ENCODE measurements at places on chromosomes 2 and 18. TPM values are rescaled to one million over a fixed set of nuclear protein-coding genes. Genes with fewer than 3 reads are reported as not detected.
A peak's percentile ranks its signal among the peaks of the same experiment; 100 is the strongest.

- peak; percentile 39 for DNase-seq
Measured at GRCh38 chr2:138291805-138292204, 209.8 kb upstream of the SPOPL start.

- DNase-seq: peak; percentile 69
Measured at GRCh38 chr2:202051499-202052161, 18.0 kb downstream of the FZD7 start.

- no peak for DNase-seq
Measured at GRCh38 chr2:223681125-223681524, 79.0 kb upstream of the SCG2 start.

DNA sequence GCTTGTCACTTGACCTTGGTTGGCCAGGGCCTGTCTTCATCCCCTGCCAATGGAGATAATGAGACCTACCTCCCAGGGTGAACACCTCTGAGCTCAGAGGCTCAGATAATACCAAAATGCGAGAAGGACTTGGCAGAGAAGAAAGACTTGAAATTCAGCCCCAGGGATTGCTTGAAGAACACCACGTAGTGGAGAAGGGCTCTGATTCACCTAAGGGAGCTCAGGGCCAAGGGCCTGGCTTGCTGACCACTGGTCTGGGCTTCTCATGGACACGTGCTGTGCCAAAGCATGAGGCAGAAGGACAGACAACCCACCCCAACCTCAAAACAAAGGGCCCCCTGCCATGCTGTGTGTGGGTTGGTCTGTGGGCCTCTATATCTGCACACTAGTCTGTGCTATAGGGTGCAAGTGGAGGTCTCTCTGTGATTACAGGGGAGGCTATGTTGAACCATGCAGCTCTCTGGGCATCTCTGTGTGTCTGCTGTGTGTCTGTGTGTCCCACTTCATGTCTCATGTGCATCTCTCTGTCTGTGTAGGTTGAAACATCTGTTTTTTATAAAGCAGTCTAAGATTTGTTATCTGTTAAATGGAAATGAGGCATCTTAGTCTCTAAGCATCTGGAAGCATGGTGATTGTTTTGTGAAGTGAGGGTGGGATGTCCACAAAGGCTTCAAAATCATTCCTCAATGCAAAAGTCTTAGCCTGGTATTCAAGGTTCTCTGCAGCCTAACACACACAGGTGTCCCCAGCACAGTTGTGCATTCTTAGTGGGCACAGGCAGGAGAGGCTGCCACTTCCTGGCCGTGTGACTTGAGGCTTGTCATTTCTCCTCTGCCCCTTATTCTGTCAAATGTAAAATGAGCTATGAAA, 61.0 kb upstream of the EPAS1 start:
- DNase-seq: no peak

The RIT2 gene
- 1.9 TPM for total RNA-seq

The KYNU gene
- total RNA-seq: 0.50 TPM

GRCh38 chr18:33577685-33578517, at the start of gene ASXL3:
Gene ASXL3 (plus strand): TSS chr18:33578219. CDS start chr18:33578632, 413 bp downstream.
- peak; percentile 67 for DNase-seq

The SAG gene
- total RNA-seq: not detected

The CTAGE1 gene
- not detected for total RNA-seq

- peak; percentile 95 for DNase-seq
Measured at GRCh38 chr18:3245853-3246634, 1.6 kb upstream of the MYL12A start.

DNA sequence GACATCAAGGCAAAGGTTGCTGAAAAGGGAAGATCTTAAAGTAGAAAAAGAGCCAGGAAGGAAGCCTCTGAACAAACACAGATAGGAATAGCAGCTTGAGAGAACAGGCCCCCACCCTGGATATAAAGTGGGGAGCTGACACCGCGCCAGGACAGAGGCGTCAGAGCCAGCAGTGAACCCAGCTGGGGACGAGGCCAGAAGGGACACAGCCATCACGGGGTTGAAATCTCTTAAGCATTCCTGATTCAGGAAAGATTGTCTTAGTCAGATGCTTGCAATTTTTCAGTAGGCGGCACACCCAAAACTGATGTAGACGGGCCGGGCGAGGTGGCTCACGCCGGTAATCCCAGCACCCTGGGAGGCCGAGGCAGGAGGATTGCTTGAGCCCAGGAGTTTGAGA, 93.8 kb upstream of the PHLPP1 start:
- DNase-seq: no peak

The LIMS4 gene
- not detected for total RNA-seq

DNA sequence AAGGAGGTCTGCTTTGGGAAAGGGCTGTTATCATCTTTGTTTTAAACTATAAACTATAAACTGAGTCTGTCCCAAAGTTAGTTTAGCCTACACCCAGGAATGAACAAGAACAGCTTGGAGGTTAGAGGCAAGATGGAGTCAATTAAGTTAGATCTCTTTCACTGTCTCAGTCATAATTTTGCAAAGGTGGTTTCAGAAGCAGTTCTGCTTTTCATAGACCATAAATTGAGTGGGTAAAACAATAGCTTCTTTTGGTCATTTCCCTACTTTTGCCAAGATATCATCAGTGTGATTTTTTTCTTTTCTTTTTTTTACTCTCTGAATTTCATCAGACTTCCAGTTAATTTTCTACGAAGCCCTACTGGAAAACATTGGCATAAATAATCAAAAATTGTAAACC, 117.0 kb downstream of the AP1S3 start:
- DNase-seq: no peak

The SLC35F6 gene
- total RNA-seq: 15.0 TPM

DNA sequence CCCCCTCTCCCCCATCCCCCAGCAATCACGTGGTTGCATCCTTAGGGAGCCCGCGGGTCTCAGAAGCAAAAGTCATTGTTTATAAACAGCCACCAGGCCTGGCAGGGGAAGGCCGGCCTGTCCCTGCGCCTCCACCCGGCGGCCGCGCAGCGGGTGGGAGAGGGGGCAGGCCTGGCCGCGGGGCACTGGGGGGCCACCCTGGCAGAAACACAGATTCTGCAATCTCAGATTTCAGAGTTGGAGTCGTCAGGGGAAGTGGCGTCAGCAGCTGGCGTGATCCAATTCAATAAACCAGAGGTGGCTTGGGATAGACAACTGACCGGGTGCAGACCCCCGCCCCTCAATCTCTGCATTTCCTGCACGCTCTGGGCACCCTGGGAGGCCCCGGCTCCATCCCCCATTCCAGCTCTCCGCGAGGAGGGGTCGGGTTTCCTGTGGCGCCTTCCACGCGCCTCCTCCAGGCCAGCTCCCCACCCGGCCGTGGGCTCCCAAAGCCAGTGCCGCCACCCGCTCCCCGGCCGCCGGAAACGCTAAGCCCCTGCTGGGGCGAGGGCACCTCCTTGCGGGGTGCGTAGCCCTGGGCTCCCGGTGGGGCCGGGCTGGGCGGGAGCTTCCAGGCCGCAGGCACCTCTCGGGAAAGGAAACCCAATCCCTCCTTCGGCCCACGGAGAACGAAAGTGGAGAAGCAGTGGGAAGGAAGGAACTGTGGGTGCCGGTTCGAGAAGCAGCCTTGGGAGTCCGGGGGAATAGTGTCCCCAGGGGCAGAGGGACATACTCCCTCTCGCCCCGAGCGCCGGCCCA, 1.1 kb downstream of the BIN1 start:
- DNase-seq: peak; percentile 77

GRCh38 chr2:241445426-241445825, 63.0 kb downstream of the STK25 start:
- no peak for DNase-seq

DNA sequence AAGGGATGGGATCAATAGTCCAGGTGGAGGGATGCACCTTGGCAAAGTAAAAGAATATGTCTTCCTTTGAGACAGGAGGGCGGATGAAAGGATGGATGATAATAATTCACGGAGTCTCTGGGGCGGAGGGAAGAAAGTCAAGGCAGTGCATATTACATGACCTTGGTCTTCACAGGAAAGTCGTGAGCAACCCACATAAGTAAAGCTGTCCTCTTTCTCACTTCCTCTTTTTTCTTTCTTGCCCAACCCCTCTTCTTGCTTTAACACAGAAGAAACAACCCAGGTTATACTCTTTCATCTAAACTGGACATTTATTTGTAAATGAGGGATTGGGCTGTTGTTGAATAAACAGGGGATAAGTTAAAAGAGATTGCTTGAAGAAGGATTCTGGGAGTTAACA, 168.7 kb upstream of the SKOR2 start:
- no peak for DNase-seq

GRCh38 chr2:862355-862687, 88.3 kb upstream of the SNTG2 start:
- DNase-seq: no peak

DNA sequence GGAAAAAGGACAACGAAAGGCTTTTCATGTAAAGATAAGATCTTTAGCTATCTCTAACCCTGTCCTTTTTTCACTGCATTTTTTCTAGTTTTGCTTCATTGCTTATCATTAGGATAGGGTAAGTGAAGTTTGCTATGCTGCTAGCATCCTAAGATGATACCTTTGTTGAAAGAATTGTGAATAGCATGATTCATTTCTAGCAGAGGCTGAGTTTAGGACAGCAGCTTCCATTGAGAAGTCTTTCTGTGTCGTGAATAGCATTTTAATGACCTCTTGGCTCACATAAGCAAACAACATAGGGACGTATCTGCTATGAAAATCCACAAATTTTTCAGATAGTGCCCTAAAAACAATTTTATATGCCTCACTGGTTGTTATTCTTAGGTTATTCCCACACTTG, 36.4 kb upstream of the GAREM2 start:
- no peak for DNase-seq

GRCh38 chr2:162114271-162114670, 37.8 kb downstream of the GCG start:
- no peak for DNase-seq

DNA sequence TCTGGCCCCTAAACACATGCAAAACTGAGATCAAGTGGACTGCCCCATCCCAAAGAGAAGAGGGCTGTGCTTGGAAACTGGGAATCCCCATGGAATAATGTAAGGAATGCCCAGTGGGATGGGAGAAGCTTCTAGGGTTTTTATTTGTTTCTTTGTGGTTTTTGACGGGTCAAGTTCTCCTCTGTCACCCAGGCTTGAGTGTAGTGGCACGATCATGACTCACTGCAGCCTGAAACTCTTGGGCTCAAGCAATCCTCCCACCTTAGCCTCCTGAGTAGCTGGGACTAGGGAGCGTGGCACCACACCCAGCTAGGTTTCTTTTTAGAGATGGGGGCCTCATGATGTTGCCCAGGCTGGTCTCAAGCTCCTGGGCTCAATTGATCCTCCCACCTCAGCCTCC, 101.7 kb upstream of the ZSWIM2 start:
- no peak for DNase-seq

DNA sequence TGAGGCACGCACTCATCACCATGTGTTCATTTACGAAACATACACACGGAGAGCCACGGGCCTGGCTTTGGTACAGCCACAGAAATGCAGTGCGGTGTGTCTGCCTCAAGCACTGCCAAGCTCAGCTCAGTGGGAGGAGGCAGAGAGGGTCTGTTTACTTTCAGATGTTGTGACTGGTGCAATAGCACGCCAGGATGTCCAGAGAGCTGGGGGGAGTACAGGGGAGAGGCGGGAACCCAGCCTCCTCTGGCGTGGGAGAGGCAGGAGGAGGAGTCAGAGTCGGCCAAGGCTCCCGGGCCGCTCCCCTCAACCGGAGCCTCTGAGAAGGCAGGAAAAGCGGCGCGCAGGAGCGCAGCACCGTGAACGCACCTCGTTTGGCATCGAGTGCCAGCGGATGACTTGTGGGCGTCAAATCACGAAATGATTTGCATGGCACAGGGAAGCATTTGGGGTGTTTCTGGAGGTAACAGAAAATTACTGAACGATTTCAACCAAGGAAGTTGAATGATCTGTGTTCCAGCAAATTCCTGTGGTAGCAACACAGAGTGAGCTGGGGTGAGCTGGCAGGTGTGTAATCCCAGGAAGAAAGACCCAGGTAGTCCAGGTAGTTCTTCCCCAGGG, 143.0 kb downstream of the ZNF516 start:
- DNase-seq: peak; percentile 40

The STPG4 gene
- total RNA-seq: 0.28 TPM

DNA sequence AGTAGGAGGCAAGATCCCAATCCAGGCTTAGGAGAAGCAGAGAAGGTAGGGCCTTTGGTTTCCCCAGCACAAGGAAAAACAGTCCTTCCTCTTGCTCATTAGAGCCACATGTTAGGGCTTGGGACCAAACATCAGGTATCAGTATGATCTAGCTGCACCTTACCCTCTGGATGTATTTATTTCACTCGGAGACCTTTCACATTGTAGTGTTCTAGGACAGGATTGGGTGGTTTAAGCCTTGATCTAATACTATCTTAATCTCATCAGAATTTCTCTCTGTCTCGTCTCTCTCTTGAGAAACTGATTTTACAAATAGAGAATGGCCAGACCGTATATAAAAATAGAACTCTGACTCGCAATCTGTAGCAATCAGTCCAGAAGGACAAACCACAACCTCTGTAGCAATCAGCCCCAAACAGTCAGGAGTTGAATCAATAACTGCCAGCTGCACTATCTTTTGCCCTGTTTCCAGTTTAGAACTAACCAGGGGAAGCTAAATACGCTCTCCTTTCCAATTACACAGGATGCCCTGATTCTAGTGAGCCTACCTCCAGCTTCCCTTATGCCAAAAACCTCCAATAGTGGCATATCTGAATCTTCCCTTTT, 207.1 kb downstream of the TDRD15 start:
- DNase-seq: no peak

The COLEC12 gene
- 4.0 TPM for total RNA-seq

DNA sequence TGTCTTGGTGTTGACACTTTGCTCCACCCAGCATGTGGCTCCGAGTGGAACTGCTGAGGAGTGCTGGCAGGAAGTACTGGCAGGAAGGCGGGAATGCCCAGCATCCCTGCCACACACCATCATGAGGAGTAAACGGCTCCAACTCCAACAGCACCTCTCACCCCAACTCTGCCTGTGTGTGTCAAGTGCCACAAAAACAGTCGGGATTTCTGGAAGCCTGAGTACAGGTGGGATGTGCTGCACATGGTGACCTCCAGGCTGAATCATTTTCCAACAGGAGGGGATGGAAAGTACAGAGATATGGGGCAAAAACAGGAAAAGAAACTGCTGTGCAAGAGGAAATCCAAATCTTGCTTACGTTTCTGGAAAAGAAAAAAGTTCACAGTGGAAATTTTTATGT, 53.6 kb downstream of the PARD6G start:
- DNase-seq: no peak

DNA sequence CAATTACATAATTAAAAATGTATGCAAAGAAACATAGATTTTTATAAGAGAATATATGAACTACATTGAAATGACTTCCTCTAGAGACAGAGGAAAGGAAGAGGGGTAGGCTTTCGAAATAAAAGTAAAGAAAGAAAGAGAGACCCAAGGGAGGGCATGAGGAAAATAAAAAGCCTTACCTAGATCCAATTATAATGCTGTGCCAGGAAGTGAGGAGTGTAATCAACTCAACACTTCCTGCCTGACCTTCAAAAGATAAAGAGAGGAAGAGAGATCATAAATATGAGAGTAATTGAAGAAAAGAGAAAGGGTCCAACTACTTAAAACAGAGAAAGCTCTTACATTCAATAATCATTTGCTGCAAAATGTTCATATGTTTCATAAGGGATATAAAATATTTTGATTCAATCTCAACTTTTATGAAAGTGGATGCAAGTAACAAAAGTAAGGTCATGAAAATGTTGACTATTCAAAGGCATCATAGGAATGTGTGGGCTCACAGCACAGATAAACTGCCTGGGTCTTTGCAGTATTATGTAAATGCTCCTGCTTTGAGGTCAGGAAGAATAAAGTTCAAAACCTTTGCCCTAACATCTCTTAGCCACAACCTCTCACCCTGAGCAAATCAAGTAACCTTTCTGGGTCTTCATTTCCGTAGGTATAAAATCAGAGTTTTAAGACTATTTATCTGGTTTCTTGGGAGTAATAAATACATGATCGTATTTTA, 1237.7 kb downstream of the LRP1B start:
- peak; percentile 29 for DNase-seq

GRCh38 chr2:229689307-229689839, 25.0 kb downstream of the DNER start:
- DNase-seq: no peak

GRCh38 chr2:144162652-144163051, 357.3 kb downstream of the ZEB2 start:
- DNase-seq: peak; percentile 77

Data from GM23338 (cell line).